Suppressor macrophage (primary cell): ENCODE measurements at places on chromosomes 11 and 22.
A peak's percentile ranks its signal among the peaks of the same experiment; 100 is the strongest.

GRCh38 chr11:91698845-91699244 is 525.8 kb upstream of the FAT3 start:
- DNase-seq = no peak

- no peak for DNase-seq
These were observed 445.1 kb upstream of the ISX start for GRCh38 chr22:34620832-34621231.

DNA sequence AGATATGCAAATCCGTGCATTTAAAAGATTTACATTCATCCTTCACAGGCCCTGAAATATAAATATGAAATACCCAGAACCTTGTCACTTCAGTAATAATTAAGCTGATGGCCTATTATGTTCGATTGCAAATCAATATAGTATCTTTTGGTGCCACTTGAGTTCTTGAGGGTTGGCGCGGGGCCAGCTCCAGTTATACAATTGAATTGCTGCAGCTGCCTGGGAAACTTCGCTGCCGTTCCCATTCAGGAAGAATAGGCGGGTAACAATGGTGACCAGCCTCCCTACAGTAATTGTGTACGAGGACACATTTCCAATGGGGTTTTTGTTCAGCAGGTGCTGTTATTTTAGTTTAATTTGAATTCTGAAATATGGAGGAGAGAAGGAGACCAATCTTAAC is 451.2 kb downstream of the INSC start:
- DNase-seq = no peak

DNA sequence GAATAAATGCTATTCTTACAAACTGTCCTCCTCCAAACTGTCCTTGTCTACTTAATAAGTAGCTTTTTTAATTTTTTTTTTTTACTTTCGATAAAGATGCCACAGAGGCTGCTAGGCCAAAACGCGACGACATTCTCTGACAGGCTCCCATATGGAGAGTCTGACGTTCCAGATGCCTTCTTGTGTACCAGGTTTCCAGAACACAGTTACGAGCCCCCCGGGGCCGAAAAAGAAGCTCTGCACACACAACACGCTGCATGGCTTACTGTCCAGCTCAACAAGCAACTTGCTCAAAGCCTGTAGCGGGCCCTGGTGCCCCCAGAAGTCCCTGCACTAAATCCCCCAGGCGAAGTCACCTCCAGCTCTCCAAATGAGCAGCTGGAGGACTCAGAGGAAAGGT is 39.3 kb downstream of the LARGE1 start:
- DNase-seq = no peak

DNA sequence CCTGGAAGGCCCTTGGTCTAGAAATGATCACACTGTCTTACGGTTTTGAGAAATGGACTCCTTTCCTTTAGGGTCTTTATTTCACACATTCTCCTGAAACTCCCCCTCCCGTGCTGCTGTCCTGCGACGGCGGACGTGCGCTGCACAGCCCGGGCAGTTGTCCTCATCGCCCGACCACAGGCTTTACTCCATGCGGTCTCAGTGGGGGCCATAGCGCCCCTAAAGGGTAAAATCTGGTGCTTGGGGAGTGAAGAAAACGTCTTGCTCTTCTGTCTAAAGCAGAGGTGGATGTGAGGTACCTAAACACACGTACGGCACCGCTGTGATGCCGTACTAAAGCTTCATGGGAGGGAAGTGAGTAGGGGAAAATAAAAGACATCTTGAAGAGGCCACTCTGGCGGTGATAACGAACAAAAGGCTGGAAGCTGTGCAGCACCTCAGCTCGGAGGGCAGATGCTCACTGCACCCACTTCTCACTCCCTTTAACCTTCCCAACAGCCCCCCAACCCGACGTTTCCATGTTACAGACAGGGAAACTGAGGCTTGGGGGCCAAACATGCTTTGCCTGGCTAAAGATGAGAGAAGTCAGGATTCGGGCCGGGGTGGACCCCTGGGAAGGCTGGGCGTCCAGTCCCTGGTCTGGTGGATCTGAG is 22.6 kb downstream of the MPPED1 start:
- no peak for DNase-seq

DNA sequence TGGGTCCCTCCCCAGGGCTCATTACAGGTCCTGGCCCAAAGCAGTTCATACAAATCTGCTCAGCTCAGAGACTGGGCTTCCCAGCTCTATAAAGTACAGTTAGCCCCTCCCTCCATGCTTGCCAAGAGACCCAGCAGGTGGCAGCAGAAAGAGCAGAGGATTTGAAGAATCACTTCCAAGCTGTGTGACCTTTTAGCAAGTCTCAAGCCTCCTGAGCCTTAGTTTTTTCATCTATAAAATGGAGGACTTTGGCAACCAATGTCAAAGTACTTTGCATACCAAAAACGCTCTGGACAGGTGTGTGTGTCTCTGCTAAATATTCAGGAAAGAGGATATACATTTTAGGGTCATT is 26.6 kb downstream of the RELT start:
- no peak for DNase-seq

DNA sequence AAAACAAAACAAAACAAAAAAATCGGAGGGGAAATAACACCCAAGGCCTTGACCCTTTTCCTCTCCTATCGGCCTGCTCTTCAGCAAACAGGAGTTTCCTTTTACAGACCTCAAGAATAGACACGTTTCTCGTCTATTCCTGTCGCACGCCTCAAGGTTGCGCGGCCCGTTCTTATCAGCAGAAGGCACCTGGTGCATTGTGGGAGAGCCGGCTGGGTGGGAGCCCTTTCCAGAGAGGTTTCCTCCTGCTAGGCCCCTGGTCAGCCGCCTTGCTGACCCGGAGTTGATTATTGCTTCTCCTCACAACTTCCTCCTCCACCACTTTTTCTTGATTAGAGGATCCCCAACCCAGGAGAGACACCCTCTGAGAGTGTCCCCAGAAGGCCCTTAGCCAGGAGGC is 497.3 kb downstream of the MIAT start:
- peak; percentile 12 for DNase-seq

DNA sequence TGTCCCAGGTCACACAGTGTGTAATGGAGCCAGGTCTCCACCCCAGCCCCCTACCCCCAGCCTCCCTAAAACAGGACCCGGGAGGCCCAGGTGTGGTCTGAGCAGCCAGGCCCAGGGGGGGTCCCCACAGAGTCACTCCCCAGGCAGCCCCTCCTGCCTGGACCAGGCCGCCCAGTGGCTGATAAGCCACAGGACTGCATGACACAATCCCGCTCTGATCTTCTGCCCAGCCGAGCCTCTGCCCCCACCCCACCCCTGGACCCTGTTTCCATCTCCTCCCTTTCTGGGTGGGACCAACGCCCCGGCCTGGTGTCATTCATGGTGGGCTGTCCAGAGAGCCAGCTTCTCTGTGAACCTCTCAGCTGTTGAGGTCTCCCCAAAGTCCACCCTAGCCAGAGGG is 7.8 kb upstream of the LIF start:
- DNase-seq = no peak

GRCh38 chr11:72190631-72191071 is 1.3 kb upstream of the FOLR1 start:
- no peak for DNase-seq

DNA sequence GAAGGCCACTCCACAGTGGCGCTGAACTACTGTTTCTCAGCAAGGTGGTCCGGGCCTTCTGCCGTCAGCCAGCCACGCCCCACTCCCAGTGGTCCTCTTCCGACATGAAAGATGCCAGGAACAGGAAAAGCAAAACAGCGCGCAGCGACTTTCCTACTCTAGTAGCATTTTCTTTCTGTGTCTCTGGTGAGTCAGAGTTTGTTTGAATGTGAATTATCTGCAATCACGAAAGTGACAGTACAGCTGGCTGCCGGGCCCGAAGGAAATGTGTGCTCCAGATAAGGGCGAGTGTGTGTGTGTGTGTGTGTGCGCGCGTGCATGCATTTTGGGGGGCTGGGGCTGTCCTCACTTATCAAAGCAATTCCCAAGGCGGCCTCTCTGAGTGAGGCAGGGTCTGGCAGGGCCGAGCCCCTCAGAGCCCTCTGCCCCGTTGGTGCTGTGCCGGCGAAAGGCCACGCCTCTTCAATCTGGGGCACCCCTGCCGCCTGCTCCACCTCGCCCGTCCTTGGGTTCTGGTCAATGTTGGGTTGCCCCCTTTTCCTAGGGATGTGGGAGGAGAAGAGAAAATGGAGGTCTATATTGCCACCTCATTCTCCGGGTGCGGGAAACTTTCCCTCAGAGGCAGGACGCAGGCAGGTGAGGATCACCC is 288.5 kb downstream of the KIRREL3 start:
- DNase-seq = no peak

GRCh38 chr11:11513422-11513821 is 108.4 kb downstream of the GALNT18 start:
- no peak for DNase-seq

GRCh38 chr11:107457205-107457557 is 444 bp downstream of the CWF19L2 start:
- peak; percentile 6 for DNase-seq

DNA sequence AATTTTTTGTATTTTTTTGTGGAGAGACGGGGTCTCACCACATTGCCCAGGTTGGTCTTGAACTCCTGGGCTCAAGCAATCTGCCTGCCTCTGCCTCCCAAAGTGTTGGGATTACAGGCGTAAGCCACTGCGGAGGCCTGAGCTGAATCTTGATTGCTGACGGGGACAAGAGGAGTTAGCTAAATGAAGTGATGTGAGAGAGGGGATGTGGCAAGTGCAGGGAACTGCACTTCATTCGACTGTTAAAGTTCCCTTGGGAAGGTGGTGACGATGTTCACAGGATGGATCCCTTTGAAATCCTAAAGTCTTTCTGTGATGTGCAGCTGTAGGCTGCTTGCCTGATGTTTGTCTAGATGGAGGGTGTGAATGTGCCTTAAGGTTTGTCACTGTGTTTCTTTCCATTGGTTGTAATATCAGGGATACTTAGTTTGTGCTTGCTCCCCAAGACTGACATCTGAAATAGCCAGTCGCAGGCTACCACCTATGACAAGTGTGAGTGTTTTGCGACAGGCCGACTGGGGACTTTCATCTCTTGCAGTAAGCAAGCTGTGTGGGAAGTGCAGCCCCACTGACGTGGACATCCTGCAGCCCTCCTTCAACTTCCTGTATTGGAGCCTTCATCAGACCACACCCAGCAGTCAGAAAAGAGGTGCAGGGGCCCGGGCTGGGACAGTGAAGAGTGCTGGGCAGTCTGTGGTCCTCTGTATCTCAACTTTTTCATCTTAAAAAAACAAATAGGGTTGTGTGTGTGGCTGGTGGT is 19.6 kb upstream of the CCDC134 start:
- DNase-seq = peak; percentile 92

- DNase-seq = no peak
These were observed 545.2 kb upstream of the CCDC179 start for GRCh38 chr11:23405350-23405937.

DNA sequence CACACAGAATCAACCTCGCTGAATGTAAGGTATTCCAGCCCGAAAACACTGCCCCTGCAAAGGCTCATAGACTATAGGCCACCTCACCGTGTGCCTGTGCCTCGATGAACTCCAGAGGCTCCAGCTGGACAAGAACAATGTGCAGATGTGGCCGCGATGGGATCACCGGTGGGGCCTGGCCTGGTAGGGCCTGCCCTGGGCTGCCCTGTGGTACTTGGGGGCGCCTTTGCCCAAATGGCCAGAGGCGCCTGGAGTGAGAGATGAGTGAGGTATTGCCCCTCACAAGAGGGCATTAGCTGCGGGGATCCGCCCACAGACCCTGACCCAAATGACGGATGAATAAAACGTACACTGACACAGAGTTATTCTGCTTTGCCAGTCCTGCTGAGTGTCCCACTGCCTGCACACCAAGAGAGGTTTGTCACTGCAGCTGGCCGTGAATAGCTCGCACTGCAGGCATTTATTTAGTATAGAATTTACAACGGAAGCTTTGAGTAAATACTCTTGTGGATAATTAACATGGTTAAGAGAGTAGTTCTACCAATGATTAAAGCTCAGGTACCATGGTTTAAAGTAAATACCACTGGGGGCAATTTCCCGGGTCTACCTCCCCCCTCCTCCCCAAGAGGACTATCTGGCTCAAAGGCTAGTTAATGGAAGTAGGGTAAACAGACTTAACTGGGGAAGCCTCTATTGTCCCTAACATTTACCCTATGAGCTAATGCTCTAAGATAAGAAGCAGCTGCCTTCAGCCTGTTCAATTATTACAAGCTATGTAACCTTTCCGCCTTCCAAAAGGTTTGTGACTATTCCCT is 101.1 kb upstream of the IGLL5 start:
- DNase-seq = no peak

DNA sequence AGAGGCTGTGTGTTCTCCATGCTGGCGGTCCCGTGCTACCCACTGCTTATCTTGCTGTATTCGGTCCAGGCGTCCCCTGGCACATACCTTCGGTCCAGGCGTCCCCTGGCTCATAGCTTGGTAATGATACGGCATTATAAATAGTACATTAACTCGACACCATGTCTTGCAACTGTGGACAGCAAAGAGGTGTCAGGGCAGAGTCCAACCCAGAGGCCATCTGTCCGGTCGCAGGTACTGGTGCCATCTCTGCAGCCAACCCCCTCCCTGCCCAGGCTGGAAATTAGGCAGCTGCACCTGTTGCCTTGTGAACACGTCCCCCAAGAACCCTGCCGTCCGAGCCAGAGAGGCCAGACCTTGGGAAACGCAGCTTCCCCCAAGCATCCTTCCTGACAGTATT is 634.3 kb downstream of the BRD1 start:
- DNase-seq = no peak

DNA sequence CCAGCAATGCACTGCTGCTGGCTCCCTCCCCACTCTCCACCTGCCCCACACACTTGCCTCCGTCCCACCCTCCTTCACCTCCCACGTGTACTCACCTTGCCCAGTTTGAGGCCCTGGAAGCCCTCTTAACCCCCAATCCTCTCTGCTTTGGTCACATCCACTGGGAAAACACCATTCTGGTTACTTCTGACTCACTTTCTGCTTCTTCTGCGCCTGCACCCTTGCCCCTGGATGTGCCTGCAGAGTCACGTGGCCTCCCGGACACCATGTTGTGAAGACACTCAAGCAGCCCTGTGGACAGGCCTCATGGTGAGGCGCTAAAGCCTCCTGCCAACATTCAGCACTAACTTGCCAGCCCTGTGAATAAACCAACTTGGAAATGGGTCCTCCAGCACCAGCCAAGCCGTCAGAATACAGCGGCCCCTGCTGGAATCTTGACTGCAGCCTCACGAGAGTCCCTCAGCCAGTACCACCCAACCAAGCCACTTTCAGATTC is 2.6 kb upstream of the NAALADL1 start:
- DNase-seq = no peak

DNA sequence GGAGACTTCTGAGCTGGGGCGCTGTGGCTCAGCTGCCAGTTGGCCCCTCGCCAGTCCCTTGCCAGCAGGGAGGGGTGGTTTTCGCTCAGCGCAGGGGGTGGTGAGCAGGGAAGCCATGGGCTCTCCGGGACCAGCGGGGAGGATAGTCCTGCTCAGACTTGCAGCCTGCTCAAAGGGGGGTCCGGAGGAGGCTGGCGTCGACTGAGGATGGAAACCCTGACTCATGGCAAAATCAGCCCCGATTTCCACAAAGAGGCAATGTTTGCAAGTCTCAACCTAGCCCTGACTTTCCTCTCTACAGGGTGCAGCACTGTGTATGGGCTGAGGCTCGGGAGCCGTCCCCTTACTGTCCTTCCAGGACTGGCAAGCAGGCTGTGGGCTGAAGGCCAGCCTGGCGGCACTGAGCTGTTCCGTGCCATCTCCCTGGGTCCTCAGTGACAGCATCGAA is 35.1 kb downstream of the FBLN1 start:
- no peak for DNase-seq
